ENCODE measurements at places on chromosomes 1 and 21.

- DNase-seq, result no peak
Measured at GRCh38 chr1:21537932-21538630, 28.9 kb downstream of the ALPL start.

DNA sequence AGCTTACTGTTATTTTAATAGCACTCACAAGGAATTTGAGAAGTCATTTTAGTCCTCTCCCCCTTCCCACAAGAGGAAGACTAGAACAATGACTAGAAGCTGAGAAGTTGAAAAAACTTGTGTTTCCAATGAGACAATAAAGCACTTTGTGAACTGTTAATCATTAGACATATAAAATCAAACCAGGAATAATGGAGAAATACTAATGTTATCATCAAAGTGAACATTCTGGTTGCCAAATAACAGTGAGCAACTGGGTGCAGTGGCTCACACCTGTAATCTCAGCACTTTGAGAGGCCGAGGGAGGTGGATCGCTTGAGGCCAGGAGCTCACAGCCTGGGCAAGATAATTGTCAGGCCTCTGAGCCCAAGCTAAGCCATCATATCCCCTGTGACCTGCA lies 54.0 kb upstream of the RASAL2 start:
- DNase-seq, result no peak

GRCh38 chr1:91454136-91454535 lies 46.5 kb upstream of the CDC7 start:
- no peak for DNase-seq

DNA sequence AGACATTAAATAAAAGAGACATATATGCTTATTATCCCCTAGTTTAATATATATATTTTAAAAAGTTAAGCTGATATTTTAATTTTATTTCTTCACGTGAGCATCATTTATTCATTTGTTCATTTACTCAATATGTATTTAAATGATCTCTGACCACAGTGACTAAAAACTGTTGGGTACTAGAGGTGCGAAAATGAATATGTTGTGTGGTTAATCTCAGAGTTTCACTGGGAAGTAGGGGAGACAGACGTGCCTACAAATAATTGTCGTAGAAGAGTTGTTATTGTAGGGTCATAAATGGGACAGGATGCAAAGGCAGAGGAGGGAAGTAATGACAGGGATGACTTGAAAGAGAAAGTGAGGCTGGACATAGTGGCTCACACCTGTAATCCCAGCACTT lies 213.0 kb upstream of the CACYBP start:
- no peak for DNase-seq

DNA sequence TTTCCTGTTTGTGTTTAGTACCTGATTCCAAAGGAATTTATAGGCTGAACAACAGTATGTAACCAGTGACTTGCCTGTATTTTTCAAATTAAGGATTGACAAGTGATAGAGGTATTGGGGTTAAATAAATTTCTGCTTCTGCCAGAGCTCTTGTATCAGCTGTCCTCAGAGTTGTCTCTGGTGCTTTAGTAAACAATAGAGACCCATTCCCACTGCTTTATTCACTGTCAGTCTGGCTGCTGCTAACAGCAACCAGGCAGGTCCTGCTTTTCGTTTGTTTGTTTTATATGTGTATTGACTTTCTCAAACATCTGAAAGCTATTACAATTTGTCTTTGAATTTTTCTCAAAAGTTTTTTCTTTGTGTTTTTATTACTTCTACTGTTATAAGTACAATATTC lies 76.1 kb downstream of the OLFM3 start:
- no peak for DNase-seq

GRCh38 chr1:237141502-237141901 lies 99.5 kb downstream of the RYR2 start:
- DNase-seq, result no peak

GRCh38 chr1:225879521-225880221 lies 2.5 kb downstream of the TMEM63A start:
- no peak for DNase-seq

DNA sequence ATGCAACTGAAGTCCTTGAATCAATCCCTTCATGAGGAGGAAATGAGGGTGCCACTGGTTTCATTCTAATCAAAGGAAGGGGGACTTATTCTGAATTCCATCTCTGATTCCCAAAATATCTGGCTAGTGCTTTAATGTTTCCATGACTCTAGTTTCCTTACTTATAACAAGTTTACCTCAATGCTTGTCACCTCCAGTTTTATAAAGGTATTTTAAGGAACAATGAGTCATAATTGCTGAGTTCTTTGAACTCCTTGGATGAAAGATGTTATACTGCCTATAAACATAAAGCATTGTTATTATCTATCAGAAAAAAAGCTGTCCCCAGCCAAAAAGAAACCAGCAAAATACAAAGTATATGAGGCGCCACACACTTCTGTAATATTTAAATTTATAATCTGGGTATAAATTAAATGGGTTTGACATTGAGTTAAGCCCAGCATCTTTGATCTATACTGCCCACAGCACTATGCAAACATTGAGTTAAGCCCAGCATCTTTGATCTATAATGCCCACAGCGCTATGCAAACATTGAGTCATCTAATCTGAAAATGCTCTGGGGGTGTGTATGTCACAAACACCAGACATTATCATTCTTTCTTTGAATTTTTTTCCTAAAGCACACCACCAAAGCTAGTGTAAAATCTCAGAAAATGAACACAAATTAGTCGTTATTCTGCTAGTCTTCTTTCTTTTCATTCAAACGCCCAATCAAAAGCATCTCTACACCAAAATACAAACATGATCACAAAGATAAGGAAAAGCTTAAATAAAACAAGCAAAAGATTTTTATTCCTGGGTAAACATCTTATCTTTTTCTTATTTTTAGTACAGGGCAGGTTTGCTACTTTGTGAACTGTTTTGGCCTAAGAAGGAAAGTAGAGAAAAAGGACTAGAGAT lies 11.5 kb upstream of the CXADR start:
- no peak for DNase-seq

DNA sequence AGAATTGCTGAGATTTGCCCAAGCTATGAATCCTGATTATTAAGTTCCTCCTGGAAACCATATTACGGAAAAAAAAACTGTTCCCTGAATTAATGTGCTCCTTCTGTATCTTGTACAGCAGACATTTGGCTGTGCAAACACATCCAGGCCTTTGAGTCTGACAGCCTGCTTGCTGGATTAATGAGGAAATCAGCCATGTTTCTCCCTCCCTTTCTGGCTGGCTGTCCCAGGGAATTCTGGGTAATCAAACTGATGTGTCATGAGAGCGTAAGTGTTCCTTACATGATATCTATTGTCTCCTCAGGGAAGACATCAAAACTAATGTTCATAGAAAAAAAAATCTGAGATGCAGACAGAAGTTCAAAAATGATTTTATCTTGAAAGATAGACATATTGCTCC lies 18.8 kb downstream of the PGBD5 start:
- no peak for DNase-seq

DNA sequence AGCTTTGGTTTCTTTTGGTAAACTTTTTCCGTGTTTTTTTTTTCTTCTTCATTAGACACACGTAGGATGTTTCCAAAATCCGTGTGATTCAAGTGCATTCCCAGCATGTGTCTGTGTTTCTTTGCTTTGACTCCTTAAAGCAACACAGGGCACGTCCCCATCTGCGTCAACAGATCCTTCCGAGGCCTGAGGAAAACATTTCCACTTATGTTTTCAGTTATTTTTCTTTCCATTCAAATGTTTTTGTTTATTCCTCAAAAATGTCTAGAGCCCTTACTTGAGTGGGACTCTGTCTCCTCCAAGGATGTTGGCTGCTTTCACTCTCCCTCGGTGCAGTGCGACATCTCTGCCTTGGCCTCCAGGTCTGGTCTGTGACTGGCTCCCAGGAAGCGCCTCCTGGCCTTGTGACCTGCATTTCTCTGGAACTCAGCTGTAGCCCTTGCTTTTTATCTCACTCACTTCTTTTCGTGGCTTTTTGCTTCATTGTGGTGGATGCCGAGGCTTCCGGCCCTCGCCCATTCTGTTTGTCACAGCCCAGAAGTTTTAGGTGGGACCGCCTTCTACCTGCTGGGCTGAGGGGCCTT lies 31.3 kb upstream of the SLC19A1 start:
- DNase-seq, result no peak
